ENCODE measurements at places on chromosomes 7 and 10.

DNA sequence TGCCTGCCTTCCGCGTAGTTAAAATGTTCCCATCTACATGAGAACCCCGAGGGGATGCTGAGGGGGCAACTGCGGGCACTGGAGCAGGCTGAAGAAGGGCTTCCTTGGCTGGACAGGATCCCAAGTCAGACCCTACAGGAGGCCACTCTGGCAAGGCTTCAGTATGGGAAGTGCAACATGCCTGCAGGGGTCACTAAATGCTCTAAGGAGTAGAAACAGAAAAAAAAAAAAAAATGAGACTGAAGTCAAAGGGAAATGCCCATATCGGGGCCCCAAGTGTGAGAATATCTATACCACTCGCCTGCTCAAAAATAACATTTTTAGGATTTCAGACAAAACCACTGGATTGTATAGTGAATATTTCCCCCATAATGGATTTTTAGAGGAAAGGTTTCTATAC is 33.5 kb downstream of the FAM204A start:
- no peak for DNase-seq

GRCh38 chr10:66852811-66853210 is 73.0 kb upstream of the LRRTM3 start:
- DNase-seq: no peak

DNA sequence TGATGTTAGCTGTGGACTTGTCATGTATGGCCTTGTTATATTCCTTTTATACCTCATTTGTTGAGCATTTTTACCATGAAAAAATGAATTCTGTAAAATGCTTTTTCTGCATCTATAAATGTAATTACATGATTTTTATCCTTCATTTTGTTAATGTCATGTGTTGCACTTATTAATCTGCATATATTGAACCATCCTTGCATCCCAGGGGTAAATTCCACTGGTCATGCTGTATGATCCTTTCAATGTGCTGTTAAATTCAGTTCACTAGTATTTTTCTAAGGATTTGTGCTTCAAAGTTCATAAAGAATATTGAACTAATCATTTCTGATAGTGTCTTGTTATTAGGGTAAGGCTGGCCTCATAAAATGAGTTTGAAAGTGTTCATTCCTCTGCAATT is 31.9 kb upstream of the AHR start:
- no peak for DNase-seq

GRCh38 chr7:105191331-105191730 is 177.3 kb downstream of the KMT2E start:
- DNase-seq: no peak

DNA sequence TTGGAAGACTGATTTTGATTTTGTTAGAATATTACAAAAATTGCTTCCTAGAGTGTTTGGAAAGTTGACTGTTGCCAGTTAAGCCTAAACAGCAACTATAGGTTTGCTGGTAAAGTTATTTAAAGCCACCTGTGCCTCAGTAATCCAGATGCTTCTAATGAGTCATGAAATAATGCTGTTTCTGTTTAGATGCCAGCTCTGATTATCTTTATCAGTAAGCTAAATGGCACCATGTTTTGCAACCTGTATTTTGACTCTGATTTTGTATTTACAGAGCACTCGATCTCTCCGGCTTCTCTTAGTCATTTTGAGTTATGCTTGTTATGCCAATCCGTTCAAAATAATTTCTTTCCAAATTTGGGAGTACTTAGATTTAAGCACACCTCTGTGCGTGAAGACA is 366.1 kb downstream of the EXOC4 start:
- no peak for DNase-seq

DNA sequence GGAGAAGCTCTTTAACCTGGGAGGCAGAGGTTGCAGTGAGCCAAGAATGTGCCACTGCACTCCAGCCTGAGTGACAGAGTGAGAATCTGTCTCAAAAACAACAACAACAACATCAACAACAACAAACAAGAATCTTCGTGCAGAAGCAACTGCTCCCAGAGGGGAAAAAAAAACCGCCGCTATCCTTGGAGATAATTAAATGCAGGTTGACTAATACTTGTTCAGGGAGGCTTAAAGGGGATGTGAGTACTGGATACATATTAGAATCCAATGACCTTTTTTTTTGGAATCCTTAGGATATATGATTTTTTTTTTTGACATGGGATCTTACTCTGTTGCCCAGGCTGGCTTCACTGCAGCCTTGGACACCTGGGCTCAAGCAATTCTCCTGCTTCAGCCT is 89.6 kb upstream of the FAM171A1 start:
- no peak for DNase-seq

GRCh38 chr10:74988054-74988775 is 123.2 kb upstream of the SAMD8 start:
- DNase-seq: no peak

GRCh38 chr7:150801242-150801945 is 825 bp downstream of the TMEM176A start:
- no peak for DNase-seq

GRCh38 chr10:130190737-130191115 is 54.5 kb downstream of the GLRX3 start:
- no peak for DNase-seq

GRCh38 chr7:151273651-151274390 is 25.3 kb upstream of the SMARCD3 start:
- no peak for DNase-seq

DNA sequence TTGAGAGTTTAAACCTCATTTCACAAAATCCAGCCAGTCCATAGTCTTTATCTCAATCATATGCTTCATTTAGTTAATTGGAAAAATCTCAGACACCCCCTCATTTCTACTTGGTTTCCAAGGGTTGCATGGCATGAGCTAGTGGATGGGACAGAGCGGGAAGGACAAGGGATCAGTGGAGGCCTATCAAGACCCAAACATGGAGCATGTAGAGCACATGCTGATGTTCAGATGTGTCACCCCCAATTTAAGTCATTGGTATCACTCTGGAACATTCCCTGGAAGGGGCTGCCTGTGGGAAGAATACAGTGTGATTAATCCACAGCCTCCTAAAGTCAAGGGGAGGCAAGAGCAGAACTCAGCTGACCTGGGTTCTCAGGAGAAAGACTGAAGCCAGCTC is 2.3 kb downstream of the C10orf71 start:
- no peak for DNase-seq

- DNase-seq: no peak
These were observed 234.0 kb downstream of the SDHAF3 start for GRCh38 chr7:97351488-97351887.

DNA sequence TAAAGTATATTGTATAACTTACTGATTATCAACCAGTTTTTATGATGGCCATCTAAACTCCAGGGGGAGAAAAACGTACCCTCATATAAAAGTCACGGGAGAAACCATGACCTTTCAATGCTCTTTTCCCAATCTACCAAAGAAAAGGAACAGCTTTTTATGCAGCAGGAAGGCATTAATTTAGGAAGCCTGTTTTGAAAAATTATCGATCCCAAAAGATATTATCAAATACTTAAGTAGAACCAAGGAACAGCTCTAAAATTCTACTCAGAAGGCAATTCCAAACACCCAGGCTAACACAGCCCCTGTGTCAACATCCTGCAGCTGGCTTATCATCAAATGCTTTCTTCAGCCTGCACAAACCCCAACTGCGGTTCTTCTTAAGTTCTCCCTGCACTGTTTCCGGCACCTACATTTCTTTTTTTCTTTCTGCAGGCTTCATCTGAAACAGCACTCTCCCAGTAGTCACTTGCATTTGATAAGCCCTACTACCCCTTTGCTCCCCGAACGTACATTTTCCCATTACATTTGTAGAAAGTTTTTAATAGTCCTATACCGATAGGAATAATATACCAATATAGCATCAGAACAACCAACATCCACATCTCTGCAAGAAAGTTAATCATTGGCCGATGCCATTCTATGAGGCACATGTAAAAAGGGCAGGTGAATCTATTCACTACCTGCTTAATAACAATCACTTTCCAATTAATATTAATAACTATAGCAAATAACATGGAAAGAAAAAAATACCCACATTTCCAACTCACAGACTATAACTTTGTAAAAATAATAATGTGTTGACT is 47.9 kb downstream of the PIP4K2A start:
- DNase-seq: no peak

DNA sequence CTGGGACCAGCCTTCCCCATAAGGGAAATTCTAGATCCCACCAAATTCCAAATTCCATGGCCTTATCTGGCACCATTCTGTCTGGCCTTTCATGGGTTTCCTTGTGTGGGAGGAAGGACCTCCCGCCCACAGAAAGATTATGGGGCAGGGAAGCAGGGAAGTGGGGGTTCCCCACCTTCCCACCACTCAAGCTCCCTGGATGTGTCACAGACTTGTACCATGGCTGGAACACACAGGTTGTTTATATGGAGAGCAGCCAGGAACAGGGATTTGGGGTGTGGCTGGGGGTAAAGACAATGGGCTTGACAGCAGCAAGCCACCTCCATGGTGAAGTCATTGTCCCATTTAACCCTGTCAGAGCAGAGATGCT is 18.3 kb downstream of the UNC5B start:
- DNase-seq: no peak

GRCh38 chr7:157699357-157700013 is 362.7 kb downstream of the DNAJB6 start:
- no peak for DNase-seq

DNA sequence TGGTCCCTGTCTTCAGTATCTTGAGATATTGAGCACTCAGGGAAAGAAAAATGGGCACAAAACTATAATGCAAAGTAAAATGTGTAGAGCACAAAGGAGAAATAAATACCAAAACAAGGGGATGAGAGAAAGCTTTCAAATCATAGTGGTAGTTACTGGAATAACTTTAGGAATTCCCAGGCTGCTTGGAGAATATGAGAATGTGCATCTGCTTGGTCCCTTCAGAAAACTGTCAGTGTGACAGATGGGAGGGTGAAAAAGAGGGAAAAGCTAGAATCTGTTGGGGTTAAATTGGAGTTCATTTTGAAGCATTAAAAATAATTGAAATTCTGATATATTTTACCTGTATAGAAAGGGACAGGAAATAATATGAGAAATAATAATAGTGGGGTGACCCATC is 15.3 kb downstream of the ST7 start:
- DNase-seq: no peak

GRCh38 chr7:139773371-139773770 is 4.4 kb downstream of the HIPK2 start:
- no peak for DNase-seq

- DNase-seq: no peak
These were observed 19.5 kb downstream of the RAMP3 start for GRCh38 chr7:45176886-45177731.

GRCh38 chr7:19139706-19140327 is 5.4 kb downstream of the FERD3L start:
- DNase-seq: no peak

DNA sequence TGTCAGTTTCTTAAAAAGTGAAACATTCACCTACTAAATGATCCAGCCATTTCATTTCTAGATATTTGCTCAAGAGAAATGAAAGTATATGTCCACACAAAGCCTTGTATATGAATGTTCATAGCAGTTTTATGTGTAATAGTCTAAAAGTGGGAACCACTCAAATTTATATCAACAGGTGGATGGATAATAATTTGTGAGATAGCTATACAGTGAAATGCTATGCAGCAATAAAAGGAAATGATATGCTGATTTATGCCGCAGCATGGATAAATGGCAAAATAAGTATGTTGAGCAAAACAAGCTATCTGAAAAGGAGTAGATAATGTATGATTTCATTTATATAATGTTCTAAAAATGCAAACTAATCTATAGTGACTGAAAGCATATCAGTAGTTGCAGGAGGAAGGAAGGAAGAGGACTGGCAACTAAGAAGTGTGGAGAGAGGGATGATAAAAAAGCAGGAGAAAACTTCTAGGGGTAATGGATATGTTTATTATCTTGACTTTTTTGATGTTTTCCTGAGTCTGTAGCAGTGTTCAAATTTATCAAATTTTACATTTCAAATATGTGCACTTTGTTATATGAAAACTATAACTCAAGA is 80.6 kb downstream of the ABCB5 start:
- no peak for DNase-seq

GRCh38 chr10:49274886-49275285 is 24.1 kb upstream of the C10orf71 start:
- DNase-seq: no peak

DNA sequence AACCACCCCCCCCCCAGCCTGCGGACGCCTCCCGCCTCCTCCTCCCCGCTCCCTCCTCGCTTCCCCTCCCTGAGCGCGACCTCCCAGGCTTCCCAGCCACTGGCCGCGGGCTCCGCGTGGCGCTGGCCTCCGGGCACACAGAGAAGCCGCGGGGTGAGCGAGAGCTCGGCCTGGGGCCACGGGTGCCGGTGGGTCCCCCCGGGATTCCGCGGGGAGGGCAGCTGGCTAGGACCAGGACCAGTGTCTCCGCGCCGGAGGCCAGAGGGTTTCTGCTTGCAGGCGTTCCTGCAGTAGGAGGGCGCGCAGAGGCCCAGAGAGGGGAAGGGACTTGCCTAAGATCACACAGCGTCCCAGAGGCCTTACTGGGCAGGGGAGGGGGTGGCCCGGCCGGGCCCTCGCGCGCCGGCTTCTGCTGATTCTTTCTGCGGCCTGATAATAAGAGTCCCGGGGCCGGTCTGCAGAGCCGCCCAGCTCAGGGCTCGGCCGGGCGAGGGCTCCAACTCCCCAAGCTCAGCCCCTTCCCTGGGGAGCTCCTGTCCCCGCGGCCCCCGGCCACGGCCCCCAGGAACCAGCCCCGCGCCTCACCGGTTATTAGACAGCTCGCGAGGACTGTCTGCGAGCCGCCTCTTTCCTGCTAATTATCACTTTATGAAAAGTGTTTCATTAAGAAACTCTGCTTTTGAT is 10.1 kb downstream of the UNCX start:
- DNase-seq: no peak

GRCh38 chr10:132593389-132593788 is 55.8 kb downstream of the INPP5A start:
- DNase-seq: no peak

DNA sequence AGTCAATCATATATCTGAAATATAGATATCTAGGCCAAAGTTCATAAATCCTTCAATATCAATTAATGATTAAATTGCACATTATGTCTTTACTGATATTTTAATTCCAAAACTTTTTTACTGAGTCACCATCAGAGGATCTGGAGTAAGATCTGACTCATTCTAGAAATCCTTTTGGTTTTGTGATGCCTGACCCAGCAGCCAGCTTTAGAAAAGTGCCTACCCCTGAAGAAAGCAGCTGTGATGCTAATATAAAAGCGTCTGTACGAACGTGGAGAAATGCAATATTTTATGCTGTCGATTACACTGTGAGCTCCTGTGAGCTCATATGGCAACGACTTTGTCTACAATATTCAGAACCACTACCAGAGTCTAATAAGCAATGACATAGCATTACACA is 142.5 kb upstream of the LRRTM3 start:
- no peak for DNase-seq

Measured in esophagus squamous epithelium (tissue), 5 donors.